ENCODE measurements at places on chromosomes 1 and 21.
A peak's percentile ranks its signal among the peaks of the same experiment; 100 is the strongest.

GRCh38 chr1:49728377-49728776, 295.4 kb downstream of the AGBL4 start:
- no peaks in the 10 kb centered on the region for H3K36me3 ChIP-seq
- DNase-seq, result no peak
- no peak overlapping the region for H3K27ac ChIP-seq
- no peaks in the 10 kb centered on the region for H3K27me3 ChIP-seq
- no peak overlapping the region for H3K4me3 ChIP-seq

DNA sequence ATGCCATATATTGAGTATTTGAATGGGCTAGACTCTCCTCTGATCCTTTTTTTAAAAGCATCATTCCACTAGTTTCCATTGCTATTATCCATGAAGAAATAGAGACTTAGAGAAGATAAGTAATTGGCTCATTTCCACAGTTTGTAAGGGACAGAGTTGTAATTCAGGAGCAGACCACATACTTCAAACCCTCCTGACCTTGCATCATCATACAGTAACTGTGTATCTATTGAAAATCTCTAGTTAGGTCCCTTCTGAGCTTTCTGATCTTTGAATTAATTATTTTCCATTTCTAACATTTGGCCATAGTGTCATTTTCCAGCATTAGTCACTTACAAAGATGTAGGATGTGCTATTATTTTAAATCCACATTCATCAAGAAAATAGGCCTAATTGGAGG, 386.5 kb upstream of the ST6GALNAC5 start:
- peaks cover 4% of the 10 kb centered on the region for H3K4me1 ChIP-seq
- no peaks in the 10 kb centered on the region for H3K36me3 ChIP-seq
- no peak overlapping the region for H3K27ac ChIP-seq
- H3K4me3 ChIP-seq, result no peak overlapping the region
- no peaks in the 10 kb centered on the region for H3K27me3 ChIP-seq

DNA sequence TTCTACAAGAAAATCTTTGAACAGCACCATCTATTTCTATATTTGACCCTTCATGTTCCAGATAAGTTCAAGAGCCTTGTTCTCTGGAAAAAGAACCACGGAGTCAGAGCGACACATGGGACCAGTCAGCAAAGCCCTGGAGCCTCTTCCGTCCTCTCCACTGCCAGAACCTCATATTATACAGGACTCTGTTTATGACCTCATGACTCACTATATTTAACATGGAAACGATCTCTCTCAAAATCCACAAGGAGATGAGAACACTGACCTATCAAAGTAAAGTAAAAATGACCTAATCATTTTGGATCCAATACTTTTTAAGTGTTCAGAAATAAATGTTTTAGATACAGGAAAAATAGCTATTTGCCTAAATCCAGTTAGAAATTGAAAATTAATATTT, 124.6 kb upstream of the KRTAP19-8 start:
- no peak overlapping the region for H3K4me3 ChIP-seq
- H3K27ac ChIP-seq, result no peak overlapping the region

- peaks cover 34% of the 10 kb centered on the region for H3K4me1 ChIP-seq
- DNase-seq, result no peak
- no peaks in the 10 kb centered on the region for H3K27me3 ChIP-seq
- peak overlapping the region; percentile 84 for H3K27ac ChIP-seq
- H3K4me3 ChIP-seq, result no peak overlapping the region
Observed at GRCh38 chr1:119674111-119674526, 26.1 kb upstream of the ZNF697 start.

GRCh38 chr1:93000291-93000690, 39.0 kb upstream of the DIPK1A start:
- no peak overlapping the region for H3K4me3 ChIP-seq
- DNase-seq, result no peak
- peaks cover 2% of the 10 kb centered on the region for H3K36me3 ChIP-seq
- H3K27ac ChIP-seq, result no peak overlapping the region

- H3K27ac ChIP-seq, result peak overlapping the region; percentile 0
- DNase-seq, result no peak
- H3K36me3 ChIP-seq, result no peaks in the 10 kb centered on the region
- H3K4me1 ChIP-seq, result peaks cover 26% of the 10 kb centered on the region
Observed at GRCh38 chr1:63670164-63670563, 77.0 kb downstream of the PGM1 start.

DNA sequence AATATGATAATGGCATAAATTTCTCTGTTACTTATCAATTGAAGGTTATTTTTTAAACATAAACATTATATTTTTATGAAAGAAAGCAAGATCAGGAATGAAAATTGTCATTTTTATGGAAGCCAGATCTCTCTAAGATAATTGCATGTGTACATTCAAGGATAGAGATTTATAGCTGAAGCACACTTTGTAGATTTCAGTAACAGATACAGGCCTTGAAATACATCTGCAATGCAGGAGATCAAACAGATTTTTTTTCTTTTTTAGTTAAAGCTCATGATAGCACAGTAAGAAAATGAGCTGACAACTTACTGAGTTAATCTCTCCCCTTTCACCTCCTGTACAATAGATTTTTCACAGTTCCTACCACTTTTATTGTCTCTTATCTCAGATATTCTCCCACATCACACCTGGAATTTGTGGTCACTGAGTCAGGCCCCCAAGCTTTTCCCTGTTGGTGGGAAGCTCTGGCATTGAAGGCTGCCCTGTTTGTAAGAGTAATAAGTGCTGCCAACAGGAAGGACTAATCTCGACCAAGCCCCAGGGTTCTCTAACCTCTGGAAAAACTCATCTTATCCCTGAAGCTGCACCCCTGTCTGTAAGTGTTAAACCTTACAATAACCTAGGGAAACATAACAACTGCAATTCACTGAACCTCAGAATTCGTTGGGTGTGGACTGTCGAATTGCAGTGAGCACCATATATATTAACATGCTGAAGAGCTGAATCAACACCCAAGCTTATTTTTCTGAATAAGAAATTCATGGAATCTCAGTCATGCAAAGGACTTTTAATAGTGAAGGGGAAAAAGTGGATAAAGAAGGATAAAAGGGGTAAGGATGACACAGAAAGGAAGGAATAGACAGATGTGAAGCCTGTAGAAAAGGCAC, 599.0 kb downstream of the LMO4 start:
- H3K4me1 ChIP-seq, result peaks cover 16% of the 10 kb centered on the region
- H3K36me3 ChIP-seq, result peaks cover 3% of the 10 kb centered on the region
- H3K4me3 ChIP-seq, result no peak overlapping the region
- no peak for DNase-seq
- no peak overlapping the region for H3K27ac ChIP-seq

GRCh38 chr1:218874313-218874712, 299.4 kb upstream of the LYPLAL1 start:
- H3K4me1 ChIP-seq, result peaks cover 4% of the 10 kb centered on the region
- H3K27me3 ChIP-seq, result no peaks in the 10 kb centered on the region
- no peak overlapping the region for H3K4me3 ChIP-seq

- peaks cover 9% of the 10 kb centered on the region for H3K4me1 ChIP-seq
- DNase-seq, result no peak
- H3K4me3 ChIP-seq, result no peak overlapping the region
- H3K27ac ChIP-seq, result no peak overlapping the region
- peaks cover 19% of the 10 kb centered on the region for H3K27me3 ChIP-seq
Observed at GRCh38 chr1:108033550-108033951, 68.6 kb upstream of the VAV3 start.

DNA sequence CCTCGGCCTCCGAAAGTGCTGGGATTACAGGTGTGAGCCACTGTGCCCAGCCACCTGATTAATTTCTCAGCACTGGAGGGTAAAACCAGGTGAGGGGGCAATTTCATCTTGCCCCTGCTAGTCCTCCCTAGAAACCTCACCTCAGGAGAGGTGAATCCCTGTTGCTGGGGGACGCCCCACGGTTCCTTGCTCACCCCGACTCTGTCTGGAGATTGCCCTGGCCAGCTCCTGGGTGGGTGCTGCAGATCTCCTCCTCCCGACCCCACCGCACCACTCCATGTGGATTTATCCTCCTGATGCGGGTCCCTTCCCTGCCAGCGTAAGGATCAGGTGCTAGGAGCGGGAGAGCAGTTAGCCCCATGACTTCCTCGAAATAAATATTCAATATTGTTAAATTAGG, 34.9 kb downstream of the PDPN start:
- no peaks in the 10 kb centered on the region for H3K36me3 ChIP-seq
- H3K4me3 ChIP-seq, result no peak overlapping the region
- no peaks in the 10 kb centered on the region for H3K27me3 ChIP-seq
- no peak for DNase-seq
- H3K4me1 ChIP-seq, result no peaks in the 10 kb centered on the region

- peaks cover 44% of the 10 kb centered on the region for H3K4me1 ChIP-seq
- H3K27me3 ChIP-seq, result no peaks in the 10 kb centered on the region
- H3K4me3 ChIP-seq, result no peak overlapping the region
- no peak overlapping the region for H3K27ac ChIP-seq
Observed at GRCh38 chr1:163072658-163073057, 3.5 kb downstream of the RGS4 start.

GRCh38 chr1:11229203-11229602, 33.1 kb downstream of the MTOR start:
- H3K27me3 ChIP-seq, result no peaks in the 10 kb centered on the region
- H3K4me3 ChIP-seq, result no peak overlapping the region
- H3K27ac ChIP-seq, result no peak overlapping the region
- DNase-seq, result no peak
- H3K36me3 ChIP-seq, result peaks cover 55% of the 10 kb centered on the region

DNA sequence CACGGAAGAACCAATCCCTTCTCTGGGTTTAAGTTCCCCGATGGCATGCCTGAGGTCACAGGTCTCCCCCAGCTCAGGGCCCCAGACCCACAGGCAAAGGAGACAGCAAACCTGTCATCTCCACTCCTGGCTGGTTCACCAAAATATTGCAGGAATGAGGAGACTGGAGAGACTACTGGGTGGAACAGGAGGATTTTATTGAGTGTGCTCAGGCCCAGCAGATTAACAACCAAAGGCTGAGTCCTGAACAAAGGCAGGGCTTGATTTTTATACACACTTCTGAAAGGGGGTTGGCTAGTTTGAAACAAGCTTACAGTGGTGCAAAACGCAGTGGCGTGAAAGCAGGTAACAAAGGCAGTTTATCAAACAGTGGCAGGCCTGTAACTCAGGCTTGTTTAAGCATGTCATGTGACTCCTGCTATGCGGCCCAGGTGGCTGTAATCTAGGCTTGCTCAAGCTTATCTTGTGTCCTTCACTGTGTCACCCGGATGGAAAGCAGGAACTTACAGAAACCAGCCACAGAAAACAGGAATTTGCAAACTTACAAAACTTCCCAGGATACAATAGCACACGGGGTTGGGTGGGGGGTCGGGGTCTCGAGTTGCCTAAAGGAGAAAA, 27.4 kb upstream of the KCNJ15 start:
- H3K36me3 ChIP-seq, result peaks cover 16% of the 10 kb centered on the region
- H3K27me3 ChIP-seq, result no peaks in the 10 kb centered on the region

DNA sequence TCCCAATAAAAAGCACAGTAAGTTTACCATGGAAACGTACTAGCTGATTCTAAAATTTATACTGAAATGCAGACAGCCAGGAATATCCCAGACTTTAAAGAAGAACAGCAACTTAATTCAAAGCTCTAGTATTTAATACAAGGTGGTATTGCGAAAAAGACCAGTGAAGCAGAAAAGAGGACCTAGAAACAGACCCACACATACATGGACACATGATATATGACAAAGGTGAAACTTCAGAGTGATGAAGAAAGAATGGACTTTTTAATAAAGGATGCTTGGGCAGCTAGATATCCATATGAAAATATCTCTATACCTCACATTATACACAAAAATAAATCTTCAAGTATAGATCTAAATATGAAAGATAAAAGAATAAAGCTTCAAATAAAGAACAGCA, 62.6 kb downstream of the COP1 start:
- peaks cover 18% of the 10 kb centered on the region for H3K36me3 ChIP-seq
- no peak overlapping the region for H3K4me3 ChIP-seq
- no peaks in the 10 kb centered on the region for H3K27me3 ChIP-seq

- peaks cover 16% of the 10 kb centered on the region for H3K4me1 ChIP-seq
- peaks cover 8% of the 10 kb centered on the region for H3K27me3 ChIP-seq
- H3K36me3 ChIP-seq, result no peaks in the 10 kb centered on the region
- H3K4me3 ChIP-seq, result no peak overlapping the region
- DNase-seq, result no peak
Observed at GRCh38 chr1:38746941-38747600, 112.5 kb downstream of the RRAGC start.

GRCh38 chr1:226875641-226876295, 5.4 kb downstream of the PSEN2 start:
- H3K27me3 ChIP-seq, result no peaks in the 10 kb centered on the region
- no peak overlapping the region for H3K27ac ChIP-seq
- no peak overlapping the region for H3K4me3 ChIP-seq

DNA sequence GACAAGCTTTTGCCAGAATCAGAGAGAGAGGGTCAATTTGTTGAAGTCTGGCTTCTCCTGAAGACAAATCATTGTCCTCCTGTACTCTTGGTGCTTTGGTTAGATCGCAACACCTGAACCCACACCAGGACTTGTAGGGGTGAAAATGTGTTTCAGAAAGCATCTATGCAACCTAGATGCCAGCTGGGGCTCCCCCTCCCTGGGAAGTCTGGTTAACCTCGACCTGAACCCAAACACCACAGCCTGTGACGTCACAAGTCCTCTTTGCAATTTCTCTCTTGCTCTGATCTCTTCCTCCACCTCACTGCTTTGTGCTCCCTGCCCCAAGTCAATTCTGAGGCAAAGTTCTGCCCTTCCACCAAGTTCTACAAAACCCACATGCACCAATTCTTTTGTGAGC, 42.8 kb upstream of the USP24 start:
- peaks cover 1% of the 10 kb centered on the region for H3K36me3 ChIP-seq
- DNase-seq, result no peak
- peaks cover 4% of the 10 kb centered on the region for H3K4me1 ChIP-seq
- H3K27me3 ChIP-seq, result peaks cover 4% of the 10 kb centered on the region
- no peak overlapping the region for H3K4me3 ChIP-seq

DNA sequence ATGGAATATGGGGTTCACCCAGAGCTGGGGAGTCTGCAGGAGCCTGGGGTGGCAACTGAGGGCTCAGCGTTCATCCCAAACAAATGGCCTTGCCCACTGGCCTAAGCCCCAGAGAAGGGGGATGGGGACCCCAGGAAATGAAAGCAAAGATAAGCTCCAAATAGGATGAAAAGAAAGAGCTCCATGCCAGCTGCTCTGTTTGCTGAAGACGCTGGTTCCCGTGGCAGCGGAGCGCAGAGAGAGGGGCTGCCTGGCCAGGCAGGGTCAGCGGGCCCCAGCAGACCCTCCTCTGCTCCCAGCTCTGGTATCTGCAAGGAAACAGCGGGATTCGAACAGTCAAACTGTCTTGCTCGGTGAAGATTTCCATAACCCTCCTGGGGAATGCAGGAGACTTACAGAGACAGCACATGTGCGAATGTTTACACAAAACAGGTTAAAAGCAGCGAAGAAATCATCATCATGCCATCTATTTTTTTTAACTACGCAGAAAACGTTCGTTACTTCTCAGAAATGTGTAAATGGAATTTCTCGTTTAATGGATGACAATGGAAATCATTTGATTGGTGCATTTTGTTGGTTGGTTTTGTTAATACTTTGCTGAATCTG, 94.4 kb downstream of the PDE9A start:
- peaks cover 16% of the 10 kb centered on the region for H3K27me3 ChIP-seq
- H3K4me3 ChIP-seq, result no peak overlapping the region
- no peaks in the 10 kb centered on the region for H3K4me1 ChIP-seq
- H3K36me3 ChIP-seq, result no peaks in the 10 kb centered on the region
- no peak overlapping the region for H3K27ac ChIP-seq
- DNase-seq, result no peak

- no peak overlapping the region for H3K27ac ChIP-seq
- peaks cover 77% of the 10 kb centered on the region for H3K27me3 ChIP-seq
- DNase-seq, result no peak
- H3K4me1 ChIP-seq, result peaks cover 14% of the 10 kb centered on the region
Observed at GRCh38 chr1:18110968-18111367, 3.4 kb downstream of the IGSF21 start.

Measured in chondrocyte (in vitro differentiated cells).